ENCODE measurements at places on chromosomes 1 and 21. TPM values are rescaled to one million over a fixed set of nuclear protein-coding genes. Genes with fewer than 3 reads are reported as not detected.

The PGBD5 gene
- total RNA-seq: not detected

GRCh38 chr1:98277118-98277517, 356.3 kb upstream of the DPYD start:
- DNase-seq: peak; percentile 63

The ELF3 gene
- total RNA-seq: 0.32 TPM

The TFAP2E gene
- total RNA-seq: 0.32 TPM

DNA sequence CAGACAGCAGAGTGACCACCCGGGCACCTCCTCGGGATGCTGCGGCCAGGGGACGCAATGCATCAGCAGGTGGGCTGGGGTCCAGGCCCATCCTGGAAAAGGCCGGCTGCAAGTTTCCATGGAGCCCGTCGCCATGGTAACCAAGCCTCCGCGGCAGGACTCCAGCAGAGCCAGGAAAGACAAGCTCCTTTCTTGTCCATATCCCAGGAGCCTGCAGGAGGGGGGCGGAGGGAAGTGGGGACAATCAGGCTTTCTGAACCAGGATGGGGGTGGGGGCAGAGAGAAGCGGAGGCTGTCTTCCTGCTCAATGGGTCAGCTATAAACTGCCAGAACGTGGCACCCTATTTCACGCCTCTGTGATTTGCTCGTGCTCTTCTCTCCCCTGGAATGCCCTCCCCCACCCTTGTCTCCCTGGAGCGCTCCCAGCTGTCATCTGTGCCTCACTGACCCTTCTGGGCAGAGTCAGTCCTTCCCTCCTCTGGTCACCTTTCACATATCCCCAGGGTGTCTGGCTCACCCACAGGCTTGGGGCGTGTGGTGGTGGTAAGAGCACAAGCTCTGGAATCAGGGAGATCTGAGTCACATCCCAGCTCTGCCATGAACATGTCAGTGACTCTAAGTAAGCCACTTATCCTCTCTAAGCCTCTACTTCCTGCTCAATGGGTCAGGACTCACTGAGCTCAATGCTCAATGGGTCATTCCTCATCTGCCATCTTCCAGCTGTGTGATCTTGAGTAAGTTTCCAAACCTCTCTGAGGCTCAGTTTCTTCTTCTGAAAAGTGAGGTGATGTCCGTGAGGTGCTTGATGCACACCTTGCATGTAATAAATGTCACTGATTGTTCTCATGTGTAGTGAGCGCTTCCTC, 58.9 kb upstream of the LAPTM5 start:
- DNase-seq: peak; percentile 93

GRCh38 chr1:9459816-9460407, 79.4 kb upstream of the SLC25A33 start:
- DNase-seq: no peak

The C4BPB gene
- total RNA-seq: 0.32 TPM

Data from fibroblast of villous mesenchyme (primary cell).